ENCODE measurements at places on chromosomes 4 and X. TPM values are rescaled to one million over a fixed set of nuclear protein-coding genes. Genes with fewer than 3 reads are reported as not detected.

The RGN gene
- total RNA-seq = under 0.01 TPM

The AADAT gene
- total RNA-seq = 0.32 TPM

The ZNF330 gene
- total RNA-seq = 19.8 TPM

The TMSB15B gene
- total RNA-seq = 1.9 TPM

The MMAA gene
- total RNA-seq = 2.1 TPM

The CXCL11 gene
- total RNA-seq = 5.7 TPM

The RAB39B gene
- total RNA-seq = under 0.01 TPM

The ASB9 gene
- 4.9 TPM for total RNA-seq

The SHROOM4 gene
- total RNA-seq = 30.6 TPM

The STK26 gene
- 1.4 TPM for total RNA-seq

The PIR gene
- 81.3 TPM for total RNA-seq

The MAOB gene
- not detected for total RNA-seq

The RASL11B gene
- total RNA-seq = not detected

The OTUD6A gene
- total RNA-seq = not detected

The F11 gene
- not detected for total RNA-seq

The HPGD gene
- total RNA-seq = not detected

The ABHD18 gene
- total RNA-seq = 8.6 TPM

The ADGRG4 gene
- under 0.01 TPM for total RNA-seq

The SPON2 gene
- total RNA-seq = 1.3 TPM

The GPR50 gene
- total RNA-seq = not detected

Data from bladder microvascular endothelial cell (primary cell).